CD4-positive, alpha-beta T cell treated with Interleukin-15 for 4 hours (primary cell): ENCODE measurements at places on chromosomes 12 and 14.

DNA sequence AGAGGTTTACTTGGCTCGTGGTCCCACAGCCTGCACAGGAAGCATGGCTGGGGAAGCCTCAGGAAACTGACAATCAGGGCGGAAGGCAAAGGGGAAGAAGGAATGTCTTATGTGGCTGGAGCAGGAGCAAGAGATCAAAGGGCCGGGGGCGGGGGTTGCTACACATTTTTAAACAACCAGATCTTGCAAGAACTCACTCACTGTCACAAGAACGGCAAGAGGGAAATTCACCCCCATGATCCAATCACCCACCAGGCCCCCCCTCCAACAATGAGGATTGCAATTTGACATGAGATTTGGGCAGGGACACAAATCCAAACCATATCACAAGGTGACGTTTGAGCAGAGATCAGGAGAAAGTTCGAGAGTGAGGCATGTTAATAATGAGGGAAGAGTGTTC, 163.7 kb upstream of the RPH3A start:
- no peak for DNase-seq

- DNase-seq, result no peak
These were observed 41.8 kb upstream of the HIF1A start for GRCh38 chr14:61653507-61653906.

DNA sequence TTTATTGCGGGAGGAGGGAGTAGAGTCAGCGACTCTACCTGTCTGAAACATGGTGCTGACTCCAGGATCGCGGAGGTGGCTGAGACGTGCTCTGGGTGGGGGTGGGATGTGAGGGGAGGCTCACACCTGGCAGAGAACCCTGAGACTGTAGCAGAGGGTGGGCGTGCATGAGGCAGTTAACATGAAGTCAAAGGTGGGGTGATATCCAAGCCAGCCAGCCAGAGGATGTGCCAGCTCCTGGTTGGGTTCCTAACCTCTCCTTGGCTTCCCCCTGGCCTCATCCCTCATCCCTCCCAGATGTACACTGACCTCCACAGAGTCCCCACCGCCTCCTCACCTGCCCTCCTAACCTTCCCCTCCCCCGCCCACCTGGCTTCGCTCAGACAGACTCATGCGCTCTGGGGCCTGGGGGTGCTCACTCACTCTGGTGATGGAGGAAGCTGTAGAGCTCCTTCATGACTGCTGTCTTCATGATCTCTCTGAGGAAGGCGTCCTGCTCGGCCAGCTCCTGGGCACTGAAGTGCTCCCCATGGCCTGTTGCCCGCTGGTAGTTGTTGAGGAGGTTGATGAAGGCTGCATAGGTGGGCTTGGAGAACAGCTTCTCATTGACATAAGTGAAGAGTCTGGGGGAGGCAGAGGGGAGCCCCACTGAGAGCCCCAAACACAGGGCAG, 9.3 kb downstream of the ENDOU start:
- DNase-seq, result no peak

- DNase-seq, result no peak
These were observed 138.5 kb downstream of the KTN1 start for GRCh38 chr14:55718551-55718950.

GRCh38 chr12:113818833-113819232, 147.3 kb downstream of the RBM19 start:
- no peak for DNase-seq

DNA sequence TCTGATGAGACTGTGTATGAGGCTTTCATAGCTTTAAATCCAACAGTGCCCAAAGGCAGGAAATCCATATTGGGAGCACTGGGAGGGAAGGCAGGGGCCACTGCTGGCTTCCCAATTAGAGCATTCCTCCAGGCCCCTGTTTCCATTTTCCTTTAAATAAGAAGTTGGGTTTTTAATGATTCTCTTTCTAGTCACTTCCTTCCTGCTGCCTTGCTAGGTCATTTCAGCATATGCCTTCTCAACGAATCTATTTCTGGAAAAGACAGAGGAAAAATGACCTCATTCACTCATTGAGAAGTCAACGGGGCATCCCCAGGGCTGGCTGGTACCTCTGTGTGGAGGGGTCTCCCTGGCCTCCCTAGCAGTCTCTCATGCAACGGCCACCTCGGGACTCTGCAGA, 43.5 kb downstream of the IGF1 start:
- no peak for DNase-seq

GRCh38 chr12:89363582-89363981, 11.3 kb upstream of the DUSP6 start:
- DNase-seq, result no peak

- no peak for DNase-seq
These were observed 22.0 kb downstream of the OR5AU1 start for GRCh38 chr14:21133901-21134300.

DNA sequence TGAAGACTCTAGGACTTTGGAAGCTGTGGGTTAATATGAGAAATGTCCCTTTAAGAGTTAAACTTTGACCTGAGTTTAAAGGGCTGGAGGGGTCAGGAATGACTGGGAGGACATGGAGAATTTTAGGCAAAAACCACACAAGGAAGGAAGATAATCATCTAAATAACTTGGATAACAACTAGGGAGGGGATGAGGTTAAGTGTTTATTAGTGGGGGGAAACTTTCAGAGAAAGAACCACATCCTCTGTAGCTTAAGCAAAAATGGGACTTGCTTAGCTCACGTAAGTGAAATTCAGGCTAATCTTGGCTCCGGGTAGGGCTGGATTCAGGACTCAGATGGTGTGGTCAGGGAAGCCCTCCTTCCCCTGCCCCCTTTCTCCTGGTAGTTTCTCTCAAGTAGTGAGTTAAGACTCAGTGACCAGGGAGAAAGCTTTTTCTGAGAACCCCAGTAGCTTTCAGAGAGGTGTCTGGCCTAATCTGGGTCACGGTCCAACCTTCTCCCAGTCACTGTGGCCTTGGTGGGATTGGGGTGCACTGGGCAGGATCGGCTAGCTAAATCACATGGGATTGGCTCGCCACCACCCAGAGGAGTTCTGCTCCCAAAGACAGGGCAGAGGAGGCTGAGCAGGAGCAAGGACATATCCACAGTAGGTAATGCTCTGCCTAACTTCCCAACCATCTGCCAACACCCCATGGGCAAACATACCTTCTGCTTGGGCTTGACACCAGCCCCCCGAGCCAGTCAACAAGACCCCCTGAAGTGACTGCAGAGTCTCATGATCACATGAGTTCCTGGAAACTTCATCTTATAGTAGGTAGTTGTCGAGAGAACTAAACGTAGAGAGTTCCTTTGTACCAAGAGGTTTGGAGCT, 52.8 kb downstream of the ARF6 start:
- peak; percentile 28 for DNase-seq

- DNase-seq, result no peak
These were observed 3.6 kb upstream of the FBXO21 start for GRCh38 chr12:117193903-117194302.

GRCh38 chr12:29066011-29066588, 83.0 kb upstream of the FAR2 start:
- DNase-seq, result peak; percentile 7

- DNase-seq, result no peak
These were observed 29.8 kb downstream of the GPATCH2L start for GRCh38 chr14:76181546-76181945.

DNA sequence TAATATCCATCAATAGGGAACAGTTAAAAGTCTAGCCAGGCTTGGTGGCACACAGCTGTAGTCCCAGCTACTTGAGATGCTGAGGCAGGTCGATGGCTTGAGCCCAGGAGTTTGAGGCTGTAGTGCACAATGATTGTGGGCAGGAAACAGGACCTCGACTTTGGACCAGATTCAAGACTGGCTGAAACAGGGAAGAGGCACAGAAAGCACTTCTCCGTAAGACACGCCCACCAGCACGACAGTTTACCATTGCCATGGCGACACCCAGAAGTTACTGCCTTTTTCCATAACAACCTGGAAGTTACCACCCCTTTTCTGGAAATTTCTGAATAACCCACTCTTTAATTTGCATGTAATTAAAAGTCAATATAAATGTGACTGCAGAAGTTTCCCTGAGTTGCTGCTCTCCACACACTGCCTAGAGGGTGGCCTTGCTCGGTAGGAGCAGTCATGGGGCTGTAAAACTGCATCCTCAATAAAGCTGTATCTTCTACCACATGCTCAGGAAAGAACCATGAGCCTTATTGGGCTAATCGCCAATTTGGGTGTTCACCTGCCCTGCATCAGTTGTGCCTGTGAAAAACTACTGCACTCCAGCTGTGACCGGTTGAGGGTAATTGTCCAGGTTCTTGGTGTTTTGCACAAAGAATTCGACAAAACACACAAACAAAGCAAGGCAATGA, 4.6 kb upstream of the LRRC23 start:
- DNase-seq, result peak; percentile 28

GRCh38 chr14:89574420-89574819, 157.4 kb upstream of the FOXN3 start:
- no peak for DNase-seq

DNA sequence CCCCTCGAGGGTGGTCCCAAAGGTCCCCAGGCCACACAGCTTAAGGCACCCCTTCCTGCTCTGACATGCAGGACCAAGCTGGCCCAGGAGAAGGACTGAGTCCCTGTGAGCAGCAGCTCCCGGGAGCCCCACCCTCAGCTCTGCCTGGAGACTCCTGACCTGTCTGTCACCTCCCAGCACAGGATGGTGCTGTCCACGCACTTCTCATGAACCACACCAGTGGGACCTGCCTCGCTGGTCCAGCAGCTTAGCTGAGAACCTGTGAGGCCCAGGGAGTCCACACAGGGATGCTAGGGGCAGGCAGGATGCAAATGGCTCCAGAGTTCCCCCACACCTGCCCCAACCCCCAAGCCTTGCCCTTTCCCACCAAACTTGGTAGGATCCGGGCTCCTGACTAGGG, 27.7 kb downstream of the CCDC85C start:
- DNase-seq, result no peak

DNA sequence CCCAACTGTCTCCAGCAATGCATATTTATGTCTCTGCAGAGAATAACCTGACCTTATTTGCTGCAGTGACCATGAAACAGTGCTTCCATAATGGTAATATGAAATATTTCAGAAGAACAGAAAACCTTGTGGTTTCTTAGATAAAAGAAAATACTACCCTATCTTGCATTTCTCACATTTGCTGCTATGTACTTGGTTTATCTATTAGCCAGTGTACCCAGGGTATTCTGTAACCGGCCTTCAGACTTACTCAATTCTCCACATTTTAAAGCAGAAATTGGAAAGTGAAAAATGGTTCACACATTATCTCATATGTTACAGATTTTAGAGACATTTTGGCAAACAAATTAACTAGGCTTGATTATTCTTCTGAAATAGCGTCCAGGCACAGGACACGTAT, 57.9 kb upstream of the CCDC91 start:
- no peak for DNase-seq

GRCh38 chr14:29716150-29716549, 211.5 kb downstream of the PRKD1 start:
- no peak for DNase-seq

- DNase-seq, result no peak
These were observed 213.1 kb downstream of the AEBP2 start for GRCh38 chr12:19652386-19652785.

DNA sequence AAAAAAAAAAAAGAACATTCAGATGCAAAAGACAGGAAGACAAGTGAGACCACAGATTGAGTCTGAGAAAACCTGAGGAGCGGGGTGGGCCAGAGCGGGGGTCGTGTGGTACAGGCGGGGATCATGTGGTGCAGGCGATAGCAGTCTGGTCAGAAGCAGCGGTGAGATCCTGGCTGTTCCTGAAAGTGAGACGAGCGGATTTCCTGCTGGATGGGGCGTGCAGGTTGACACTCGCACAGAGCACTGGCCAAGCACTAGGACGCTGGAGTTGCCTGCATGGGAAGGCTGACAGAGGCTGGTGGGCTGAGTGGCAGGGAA, 35.7 kb downstream of the CDC42BPB start:
- no peak for DNase-seq

- no peak for DNase-seq
These were observed 584.5 kb upstream of the TBX3 start for GRCh38 chr12:115268451-115268850.
